ENCODE measurements at places on chromosomes 6 and 20. TPM values are rescaled to one million over a fixed set of nuclear protein-coding genes. Genes with fewer than 3 reads are reported as not detected.

DNA sequence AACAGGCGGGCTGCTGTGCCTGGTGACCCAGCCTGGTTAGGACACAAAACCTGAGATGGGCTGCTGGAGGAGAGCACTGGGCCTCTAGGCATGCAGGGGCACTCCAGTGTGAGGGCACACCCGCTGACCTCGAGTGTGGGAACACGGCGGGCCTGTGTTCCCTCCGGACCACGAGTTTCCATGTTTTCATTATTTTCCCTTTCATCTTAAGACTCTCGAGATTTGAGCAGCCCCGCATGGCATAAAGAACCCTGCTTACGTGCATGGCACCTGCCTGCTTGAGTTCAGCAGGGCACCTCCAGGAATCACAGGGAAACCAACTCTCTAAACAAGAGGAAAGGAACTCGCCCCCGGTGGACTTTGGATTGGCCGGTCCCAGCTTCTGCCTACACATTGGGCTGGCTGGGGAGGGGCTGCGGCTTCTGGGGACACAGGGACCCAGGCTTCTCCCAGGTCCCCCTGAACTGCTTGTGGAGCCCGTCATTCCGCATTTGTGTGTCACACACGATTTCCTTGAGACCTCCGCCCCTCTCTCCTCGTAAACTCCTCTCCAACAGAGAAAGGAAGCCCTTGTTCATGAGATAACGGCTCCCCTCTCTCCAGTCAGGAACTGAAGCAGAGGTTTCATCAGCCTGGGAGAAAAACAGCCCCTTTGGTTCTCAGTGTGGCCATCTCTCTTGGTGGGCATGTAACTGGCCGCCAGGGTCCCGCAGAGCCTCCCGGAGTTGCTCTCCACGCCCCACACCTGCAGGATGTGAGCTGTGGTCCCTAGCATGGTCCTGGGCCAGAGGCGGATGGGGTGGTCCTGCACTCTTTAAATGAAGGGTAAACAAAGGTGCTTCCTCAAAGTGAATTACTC is 181.8 kb downstream of the TTLL2 start:
- no peak for DNase-seq

GRCh38 chr20:47773371-47773786 is 11.9 kb downstream of the SULF2 start:
- DNase-seq, result no peak

DNA sequence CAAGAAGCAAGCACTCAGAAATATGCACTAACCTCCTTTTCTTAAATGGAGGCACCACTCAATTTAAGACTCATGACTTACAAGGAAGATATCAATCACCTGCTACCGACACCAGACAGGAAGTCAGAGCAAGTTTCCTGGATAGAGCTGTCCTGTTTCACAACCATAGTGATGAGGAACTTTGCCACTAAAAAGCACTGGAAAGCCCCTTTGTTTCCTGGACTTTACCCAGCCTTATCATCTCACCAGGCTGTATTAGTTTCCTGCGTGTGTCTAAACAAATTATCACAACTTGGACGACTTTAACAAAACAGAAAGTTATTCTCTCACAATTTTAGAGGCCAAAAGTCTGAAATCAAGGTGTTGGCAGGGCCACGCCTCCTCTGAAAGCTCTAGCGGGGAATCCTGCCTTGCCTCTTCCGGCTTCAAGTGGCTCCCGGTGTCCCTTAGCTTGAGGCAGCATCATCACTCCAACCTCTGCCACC is 253.8 kb upstream of the STXBP5 start:
- peak; percentile 8 for DNase-seq

DNA sequence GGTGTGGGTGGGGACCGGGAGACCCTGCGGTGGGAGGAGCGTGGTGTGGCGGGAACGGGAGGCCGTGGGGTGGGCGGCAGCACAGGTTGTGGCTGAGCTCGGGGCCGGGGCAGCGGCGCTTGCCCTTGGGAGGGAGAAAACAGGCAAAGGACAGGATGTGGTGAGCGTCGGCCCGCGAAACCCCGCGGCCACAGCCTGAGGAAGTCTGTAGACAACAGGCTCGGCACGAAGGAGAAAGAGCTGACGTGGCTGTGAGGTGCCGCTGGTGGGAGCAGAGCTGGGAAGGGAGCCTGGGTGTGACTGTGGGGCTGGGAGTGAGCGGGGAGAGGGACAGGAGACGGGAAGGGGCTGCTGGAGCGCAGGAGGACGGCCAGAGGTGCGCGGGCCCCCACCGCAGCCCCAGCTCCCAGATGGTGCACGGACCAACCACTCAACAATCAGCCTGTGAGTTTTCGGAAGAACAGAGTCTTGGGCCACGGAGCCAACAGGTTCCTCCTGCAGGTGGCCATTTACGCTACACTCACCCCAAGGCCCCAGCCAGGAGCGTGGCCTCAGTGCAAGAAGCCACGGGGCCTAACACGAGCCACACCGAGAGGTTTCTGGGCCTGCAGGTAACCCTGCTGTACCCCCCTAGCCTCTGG is 202.8 kb downstream of the DLL1 start:
- no peak for DNase-seq

DNA sequence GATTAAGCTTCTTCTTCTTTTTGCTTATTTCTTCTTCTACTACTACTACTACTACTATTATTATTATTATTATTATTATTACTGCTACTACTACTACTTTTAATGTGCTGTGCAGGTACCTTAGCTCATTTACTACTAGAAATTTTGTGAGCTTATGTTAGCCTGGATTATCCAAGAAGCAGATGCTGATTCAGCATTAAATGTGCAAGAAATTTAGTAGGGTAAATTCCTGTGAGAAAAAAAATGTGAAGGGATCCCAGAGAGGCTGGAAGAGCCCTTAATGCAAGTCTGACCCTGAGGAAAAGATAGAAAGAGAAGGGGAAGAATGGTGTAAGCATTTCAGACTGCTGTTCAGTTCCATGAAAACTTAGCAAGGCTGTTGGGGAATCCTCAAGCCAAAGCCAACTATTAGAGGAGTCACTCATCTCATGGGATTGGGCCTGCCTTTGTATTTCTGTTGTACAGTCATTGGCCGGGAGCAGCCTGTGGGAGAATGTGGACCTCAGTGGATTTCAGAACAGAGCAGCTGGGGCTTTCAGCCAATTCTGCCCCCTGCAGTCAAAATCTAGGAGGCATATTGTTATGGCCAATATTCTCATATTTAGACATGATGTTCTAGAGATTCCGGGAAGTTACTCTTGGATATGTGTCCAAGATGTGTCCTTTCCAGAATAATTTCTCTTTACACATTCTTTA is 37.2 kb upstream of the TSPYL1 start:
- DNase-seq, result no peak

DNA sequence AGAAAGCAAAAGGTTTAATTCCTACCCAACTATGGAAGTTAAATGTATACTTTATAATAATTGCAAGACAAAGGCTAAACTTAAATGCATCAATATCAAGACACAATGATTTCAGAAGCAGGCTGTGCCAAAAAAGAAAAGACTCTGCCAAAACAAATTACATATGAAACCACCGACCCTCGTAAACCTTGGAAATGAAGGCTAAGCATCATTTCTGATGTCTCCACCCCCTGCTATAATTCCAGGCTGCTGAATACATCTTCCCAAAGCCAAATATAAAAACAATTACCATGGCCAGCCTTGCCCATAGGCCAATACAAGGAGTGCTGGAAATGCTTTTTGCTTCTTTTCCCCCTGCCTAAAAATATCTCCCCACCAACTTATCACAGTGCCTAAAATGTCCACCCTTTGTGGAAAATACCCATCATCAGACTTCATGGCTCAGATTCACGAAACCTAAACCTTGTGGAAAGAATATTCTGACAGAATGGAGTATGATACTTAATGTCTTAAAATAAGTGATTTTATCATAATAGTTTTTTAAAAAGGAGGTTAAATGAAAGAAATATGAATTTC is 37.4 kb downstream of the RCAN2 start:
- no peak for DNase-seq

The SLC24A3 gene
- polyA plus RNA-seq, result not detected

The C6orf52 gene
- polyA plus RNA-seq, result not detected

The PAQR8 gene
- 1.1 TPM for polyA plus RNA-seq

The KIF6 gene
- 0.09 TPM for polyA plus RNA-seq
